ENCODE measurements at places on chromosomes 4 and X. TPM values are rescaled to one million over a fixed set of nuclear protein-coding genes. Genes with fewer than 3 reads are reported as not detected.
A peak's percentile ranks its signal among the peaks of the same experiment; 100 is the strongest.

GRCh38 chrX:33831211-33831610 lies 300.9 kb downstream of the FAM47A start:
- DNase-seq, result no peak

KLHL34 gene
- polyA plus RNA-seq, result not detected

DNA sequence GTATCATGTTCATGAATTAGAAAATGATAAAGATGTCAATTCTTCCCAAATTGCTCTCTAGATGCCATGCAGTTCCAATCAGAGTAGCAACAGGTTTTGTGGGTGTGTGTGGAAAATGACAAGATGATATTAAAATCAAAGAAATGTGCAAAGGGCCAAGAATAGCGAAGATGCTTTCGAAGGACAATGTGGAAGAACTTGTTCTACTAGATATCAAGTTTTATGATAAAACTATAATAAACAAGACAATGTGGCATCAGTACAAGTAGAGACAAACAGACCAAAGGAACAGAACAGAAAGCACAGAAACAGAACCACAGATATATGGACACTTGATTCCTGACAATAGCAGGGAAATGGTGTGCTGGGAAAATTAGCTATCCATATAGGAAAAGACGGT lies 9.0 kb downstream of the TAB3 start:
- DNase-seq, result no peak

- DNase-seq, result no peak
Observed at GRCh38 chrX:65647801-65648200, 19.7 kb upstream of the MSN start.

DNA sequence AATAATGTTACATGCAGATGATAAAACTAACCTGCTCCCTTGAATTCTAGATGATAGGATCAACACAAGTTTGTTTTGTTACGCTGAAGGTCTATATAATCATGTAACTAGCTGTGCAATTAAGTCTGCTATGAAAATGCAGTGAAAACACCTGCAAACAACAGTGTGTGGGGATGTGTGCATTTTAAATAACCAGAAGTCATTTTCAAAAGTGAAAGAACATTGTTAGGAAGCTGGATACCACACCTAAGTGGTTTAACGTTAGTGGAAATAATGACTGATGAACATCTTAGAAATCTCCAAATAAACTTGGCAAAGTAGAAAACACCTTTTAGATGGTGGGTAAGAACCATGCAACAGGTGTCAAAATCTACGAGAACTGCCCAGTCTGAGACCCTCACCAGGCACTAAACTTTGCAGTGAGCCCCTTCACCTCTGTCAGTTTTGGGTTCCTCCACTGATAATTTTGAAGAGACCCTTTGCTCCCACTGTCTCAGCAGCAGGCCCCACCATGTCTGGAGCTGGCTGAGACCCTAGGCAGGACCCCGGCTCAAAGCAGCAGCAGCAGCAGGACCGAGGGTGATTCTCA lies 36.6 kb downstream of the CHST7 start:
- no peak for DNase-seq

DNA sequence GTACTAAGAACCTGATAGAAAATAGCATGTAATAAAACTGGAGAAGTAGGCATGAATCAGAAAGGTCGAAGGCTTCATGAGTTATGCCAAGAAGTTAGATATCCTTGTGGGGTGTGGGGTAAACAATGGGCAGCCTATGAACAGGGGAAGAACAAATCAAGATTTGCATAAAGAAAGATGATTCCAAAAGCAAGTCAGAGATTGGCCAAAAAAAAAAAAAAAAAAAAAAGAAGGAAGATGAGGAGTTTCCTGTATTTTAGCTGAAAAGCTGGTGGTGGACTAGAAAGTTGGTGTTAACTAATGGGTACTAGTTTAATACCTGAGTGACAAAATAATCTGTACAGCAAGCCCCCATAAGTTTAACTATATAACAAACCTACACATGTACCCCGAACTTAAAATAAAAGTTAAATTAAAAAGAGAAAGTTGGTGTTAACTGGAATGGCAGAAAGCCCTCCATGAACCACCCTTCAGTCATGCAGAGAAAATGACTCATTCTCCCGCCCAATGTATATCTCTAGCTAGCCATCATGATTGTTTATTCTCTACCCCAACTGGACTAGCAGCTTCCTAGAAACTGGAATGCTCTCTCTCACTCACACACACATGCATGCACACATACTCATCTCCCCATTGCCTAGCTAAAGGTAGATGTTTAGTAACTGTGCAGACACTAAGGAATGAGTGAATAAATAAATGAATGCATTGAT lies 41.7 kb downstream of the ATP11C start:
- DNase-seq, result peak; percentile 55

DNA sequence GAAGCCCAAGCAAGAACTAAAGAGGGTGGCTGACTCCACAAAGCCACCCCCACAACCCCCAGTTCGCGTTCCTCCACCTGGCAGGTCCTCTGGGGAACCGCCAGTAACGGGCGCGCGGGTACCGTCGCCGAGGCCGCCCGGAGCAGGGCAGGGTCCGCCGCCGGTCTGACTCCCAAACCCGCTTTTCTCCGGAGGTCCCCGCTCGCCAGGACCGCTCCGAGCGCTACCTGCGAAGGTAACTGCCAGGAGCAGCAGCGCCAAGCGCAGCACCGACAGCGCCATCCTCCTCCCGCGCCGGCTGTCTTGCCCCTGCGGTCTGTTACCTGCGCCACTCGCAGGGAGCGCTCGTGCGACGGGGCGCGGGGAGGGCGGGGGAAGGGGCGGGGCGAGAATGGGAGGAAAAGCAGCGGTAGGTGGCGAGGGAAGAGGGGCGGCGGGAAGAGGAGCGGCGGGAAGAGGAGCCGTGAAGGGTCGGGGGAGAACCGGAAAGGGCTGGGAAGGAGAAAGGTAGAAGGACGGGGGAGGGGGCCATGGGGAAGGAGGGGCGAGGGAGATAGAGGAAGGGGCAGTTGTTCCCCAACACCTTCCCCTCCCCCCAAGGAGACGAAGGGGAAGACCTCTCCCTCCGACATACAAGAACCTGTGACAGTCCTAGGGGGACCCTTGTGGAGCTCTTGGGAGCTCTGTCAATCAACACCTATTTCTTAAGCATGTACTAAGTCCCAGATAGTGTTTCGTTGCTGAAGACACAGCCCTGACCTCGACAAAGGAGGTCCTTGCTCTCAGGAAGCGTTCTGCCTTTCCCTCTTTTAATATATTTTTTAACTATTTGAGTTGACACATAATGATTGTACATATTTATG lies at the start of gene SPINK2:
TSS of gene SPINK2 (minus strand) at position 321 of the 863 bp plus-strand sequence. CDS start at position 282, 39 bp downstream.
- DNase-seq, result no peak

DNA sequence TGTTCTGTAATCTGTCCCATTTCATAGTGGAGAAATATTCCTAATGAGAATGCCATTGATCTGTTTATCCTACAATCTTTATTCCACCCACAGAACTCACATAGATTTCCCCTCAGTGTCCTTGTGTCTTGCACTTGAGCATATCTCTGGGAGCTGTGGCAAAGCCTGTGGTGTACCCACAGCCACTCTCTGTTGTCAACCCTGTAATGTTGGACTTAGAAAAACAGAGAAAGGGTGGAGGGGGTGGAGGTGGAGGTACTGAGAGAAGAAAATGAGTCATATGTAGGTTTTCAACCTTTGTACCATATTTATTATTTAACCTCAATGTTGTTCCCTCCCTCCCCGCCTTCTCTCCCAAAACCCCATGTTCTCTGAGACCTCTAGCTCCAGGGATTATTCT lies 46.9 kb upstream of the TLL1 start:
- DNase-seq, result no peak

AFM gene
- not detected for polyA plus RNA-seq

GRCh38 chrX:121455890-121456289 lies 408.5 kb downstream of the GLUD2 start:
- no peak for DNase-seq

Measured in AG04450 (cell line).